ENCODE measurements at places on chromosomes 2 and 18.
A peak's percentile ranks its signal among the peaks of the same experiment; 100 is the strongest.

DNA sequence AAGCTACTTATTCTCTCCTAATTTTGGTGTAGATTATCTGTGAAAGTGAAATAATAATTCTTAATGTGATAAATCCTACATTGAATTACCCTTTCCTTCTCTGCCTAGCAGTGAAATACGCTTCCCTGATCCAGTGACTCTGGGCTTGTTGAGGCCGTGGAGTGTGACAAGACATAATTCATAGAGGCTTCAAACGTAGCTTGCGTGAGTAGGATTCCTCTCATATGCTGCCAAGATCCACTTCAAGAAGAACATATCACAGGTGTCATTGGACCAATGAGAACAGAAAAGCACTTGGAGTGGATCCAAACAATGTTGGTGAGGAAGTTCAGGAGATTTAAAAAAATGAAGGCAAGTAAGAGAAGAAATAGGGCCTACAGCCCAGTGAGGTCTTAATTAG, 221.3 kb upstream of the TMEFF2 start:
- no peak for DNase-seq

DNA sequence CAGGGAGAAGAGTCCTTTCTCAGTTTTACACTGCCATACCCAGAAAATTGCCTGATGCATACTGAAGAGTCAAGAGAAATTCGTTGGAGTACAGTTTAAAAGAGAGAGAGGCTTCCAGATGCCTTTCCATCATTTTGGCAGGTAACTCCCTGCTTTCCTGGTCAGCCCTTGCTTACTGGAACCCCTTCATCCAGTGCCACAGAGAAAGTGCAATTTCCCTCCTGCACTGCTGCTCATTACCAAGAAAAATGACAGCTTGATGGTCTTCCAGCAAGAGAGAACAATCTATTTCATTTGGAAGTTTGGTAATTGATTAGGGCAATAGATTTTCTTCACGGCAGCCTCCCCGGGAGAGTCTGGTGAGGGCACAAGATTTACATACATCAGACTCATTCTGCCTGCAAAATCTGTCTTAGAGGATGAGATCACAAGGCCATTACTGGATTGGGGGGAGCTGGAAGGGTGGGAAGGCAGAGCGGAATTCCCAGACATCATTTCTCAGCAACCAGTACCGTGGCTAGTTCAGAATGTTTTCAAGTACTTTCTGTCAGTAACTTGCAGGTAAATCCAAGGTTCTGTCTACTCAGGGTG, 102.8 kb upstream of the SLC14A2 start:
- no peak for DNase-seq

DNA sequence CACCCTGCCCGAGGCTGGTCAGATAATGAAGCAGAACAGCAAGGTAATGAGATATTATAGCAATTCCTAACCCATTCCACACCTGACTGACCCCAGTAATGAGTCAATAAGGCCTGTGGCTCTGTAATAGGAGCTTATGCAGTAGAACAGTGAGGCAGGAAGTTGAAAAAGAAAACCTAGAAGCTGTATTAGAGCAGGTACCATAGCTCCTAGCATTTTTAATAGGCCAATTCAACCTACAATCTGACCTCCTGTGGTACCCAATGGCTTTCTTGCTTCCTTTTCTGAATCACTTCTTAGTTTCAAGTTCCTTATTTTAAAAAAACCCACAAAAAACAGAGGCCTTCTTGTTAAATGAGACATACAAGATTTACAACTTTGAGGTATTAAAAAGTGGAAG, 43.6 kb upstream of the MAP2 start:
- no peak for DNase-seq

DNA sequence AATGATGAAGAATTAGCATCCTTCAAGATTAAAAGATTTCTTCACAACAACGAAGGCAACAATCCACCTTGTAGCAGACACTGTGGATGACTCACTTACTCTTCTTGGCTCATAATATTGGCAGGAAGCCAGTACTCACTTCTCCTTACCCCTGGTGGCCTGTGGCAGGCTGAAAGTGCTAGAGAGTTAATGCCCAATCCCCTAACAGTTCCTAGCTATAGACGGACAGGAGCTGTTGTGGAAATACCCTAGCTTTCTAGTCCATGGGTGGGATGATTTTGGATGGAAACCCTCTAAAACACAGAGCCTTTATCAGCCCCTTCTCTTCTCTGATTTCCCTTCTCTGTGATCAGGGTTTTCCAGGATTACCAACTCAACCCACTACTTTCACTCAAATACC, 128.6 kb upstream of the NYAP2 start:
- DNase-seq: no peak

DNA sequence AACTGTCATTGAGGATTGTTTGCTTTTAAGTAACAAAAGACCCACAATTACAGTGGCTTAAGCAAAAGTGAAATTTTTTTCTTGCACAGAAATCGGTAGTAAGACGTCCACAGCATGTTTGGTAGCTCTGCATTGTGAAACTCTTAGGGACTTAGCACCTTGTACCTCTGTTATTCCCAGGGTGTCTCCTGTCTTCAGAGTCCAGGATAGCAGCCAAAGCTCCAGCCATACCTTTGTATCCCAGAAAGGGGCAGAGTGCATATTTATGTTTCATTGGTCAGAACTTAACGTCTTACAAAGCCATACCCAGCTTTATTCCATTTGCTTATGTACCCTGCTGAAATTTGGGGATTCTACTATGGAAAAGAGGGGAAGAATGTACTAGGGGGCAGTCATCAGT, 32.8 kb downstream of the RMND5A start:
- DNase-seq: no peak

DNA sequence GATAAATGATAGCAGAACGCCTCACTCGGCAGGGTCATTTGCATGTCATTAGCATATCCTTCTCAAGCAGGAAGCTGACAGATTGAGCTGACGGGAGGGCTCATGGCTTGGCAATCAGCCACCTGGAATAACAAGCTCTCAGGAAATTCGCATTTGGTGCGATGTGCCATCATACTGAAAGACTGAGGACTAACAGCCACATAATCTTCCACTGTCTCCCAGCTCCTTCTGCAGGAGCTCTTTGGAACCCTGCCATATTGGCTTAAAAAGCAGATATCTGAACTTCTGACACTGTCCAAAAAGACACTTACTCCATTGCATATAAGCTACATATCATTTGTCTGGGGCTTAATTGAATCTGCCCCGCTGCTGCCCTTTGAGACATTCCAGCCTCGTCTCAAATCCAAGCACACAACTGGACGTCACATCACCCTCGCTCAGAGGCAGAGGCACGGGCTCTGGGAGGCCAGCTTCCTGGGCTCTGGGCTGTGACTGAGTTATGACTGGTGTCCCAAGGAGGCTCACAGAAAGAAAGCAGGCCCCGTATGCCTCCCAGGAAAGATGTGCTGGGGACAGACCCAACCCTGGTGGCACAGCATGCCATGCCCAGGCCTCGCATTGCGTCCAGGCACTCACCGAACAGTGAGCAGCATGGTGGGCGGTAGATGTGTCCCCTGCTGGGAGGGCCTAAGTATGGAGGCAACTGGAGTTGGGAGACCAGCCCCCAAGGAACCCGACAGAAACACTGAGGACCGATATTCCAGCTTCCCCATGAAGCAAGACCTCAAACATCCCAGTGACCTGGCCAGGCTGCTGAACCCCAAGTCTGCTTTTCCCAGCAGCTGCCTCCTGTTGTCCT, 228.0 kb downstream of the ATAD2B start:
- no peak for DNase-seq

- DNase-seq: no peak
These were observed 227.4 kb downstream of the MBD2 start for GRCh38 chr18:53997064-53997463.

DNA sequence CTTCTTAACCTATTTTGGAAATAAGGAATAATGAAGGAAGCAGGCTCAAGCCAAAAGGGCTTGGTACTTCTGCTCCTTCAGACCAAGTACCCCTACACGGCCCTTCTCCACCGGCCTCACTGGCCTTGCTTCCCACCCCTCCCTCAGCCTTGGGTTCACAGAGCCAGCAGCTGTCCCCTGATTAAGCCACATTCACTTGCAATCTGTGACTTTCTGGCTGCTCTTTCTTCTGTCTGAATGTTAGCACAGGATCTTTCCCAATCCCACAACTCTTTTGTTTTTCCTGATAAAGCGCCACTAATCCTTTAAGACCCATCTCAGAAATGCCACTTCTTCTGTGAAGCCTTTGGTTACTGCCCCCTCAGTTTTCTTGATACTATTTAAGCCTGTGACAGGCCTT, 52.4 kb downstream of the REEP1 start:
- no peak for DNase-seq

- DNase-seq: no peak
These were observed 30.6 kb downstream of the HNRNPLL start for GRCh38 chr2:38572167-38572566.

DNA sequence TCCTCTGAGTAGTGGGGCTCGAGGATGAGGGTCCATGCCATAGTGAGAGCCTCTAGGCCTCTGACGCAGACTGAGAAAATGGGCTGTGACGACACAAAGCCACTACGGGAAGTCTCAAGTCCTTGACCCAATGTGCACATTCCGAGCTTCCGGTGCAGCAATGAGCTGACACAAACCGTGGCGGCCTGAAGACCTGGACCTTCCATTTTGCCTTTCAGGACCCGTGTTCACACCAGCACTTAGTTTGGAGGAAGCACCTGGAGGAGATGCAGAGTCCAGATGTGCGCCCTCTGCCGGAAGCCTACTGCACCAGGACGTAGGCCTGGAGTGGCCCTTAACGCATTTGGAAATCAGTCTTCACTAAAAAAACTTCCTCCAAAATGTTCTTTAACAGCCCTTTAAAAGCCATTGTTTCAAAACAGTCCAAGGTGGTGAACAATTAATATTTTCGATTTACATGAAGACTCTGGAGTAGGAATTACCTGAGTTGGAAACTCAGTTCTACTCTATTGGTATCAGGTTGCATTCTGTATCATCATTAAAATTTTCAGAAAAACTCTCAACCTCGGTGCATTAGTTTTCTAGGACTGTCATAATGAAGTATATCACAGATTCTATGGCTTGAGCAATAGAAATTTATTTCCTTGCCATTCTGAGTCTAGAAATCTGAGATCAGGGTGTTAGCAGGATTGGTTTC, 33.9 kb downstream of the BMP10 start:
- DNase-seq: peak; percentile 38

GRCh38 chr2:234288974-234289455, 207.9 kb downstream of the ARL4C start:
- DNase-seq: no peak

DNA sequence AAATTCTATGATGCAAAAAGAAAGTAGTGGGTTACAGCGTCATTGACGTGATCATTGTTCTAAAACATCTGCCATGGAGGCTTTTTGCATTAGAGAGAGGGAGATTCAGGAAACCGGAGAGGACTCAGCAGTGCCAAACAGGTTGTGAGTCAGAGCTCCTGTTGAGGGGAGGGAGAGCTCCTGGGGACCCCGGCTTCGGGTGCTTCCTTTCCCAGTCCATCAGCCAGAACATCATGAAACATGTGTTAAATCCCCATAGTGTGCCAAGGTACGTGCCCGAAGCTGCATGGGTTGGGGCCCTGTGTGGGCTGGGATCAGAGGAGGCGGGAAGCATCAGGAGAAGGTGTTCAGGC, 791 bp upstream of the CYRIA start:
- no peak for DNase-seq

GRCh38 chr2:231800493-231801091, 14.3 kb downstream of the COPS7B start:
- DNase-seq: no peak
